ENCODE measurements at places on chromosomes 2 and 18. TPM values are rescaled to one million over a fixed set of nuclear protein-coding genes. Genes with fewer than 3 reads are reported as not detected.

The C2orf81 gene
- 1.6 TPM for total RNA-seq

The EFR3B gene
- 3.3 TPM for total RNA-seq

The APCDD1 gene
- total RNA-seq = 40.2 TPM

The IL36G gene
- total RNA-seq = not detected

The RBFA gene
- total RNA-seq = 45.2 TPM

The VWC2L gene
- not detected for total RNA-seq

The ICA1L gene
- 0.55 TPM for total RNA-seq

The ALPP gene
- total RNA-seq = 0.15 TPM

The SYT4 gene
- 1.3 TPM for total RNA-seq

The CASP8 gene
- 16.1 TPM for total RNA-seq

The IL1RL1 gene
- total RNA-seq = not detected

The RSAD2 gene
- total RNA-seq = not detected

The PJVK gene
- 1.2 TPM for total RNA-seq

The KIF1A gene
- total RNA-seq = 46.8 TPM

The SLC19A3 gene
- 1.7 TPM for total RNA-seq

The SMARCAL1 gene
- total RNA-seq = 10.7 TPM

The SERPINB3 gene
- total RNA-seq = not detected

The PTH2R gene
- total RNA-seq = 0.03 TPM

The C2orf92 gene
- 4.2 TPM for total RNA-seq

The RESP18 gene
- total RNA-seq = not detected

The ZNF892 gene
- 4.7 TPM for total RNA-seq

The SRBD1 gene
- 24.1 TPM for total RNA-seq

The POTEF gene
- total RNA-seq = 0.69 TPM

The DOK6 gene
- total RNA-seq = 2.5 TPM

The RIT2 gene
- total RNA-seq = 0.26 TPM

The FOXI3 gene
- total RNA-seq = 1.7 TPM

The RGPD4 gene
- not detected for total RNA-seq

The SFT2D3 gene
- total RNA-seq = 13.4 TPM

The FHOD3 gene
- total RNA-seq = 2.1 TPM

The CYP27A1 gene
- 14.3 TPM for total RNA-seq

The KCNF1 gene
- 3.0 TPM for total RNA-seq

The ARHGAP25 gene
- 4.1 TPM for total RNA-seq

The XDH gene
- total RNA-seq = 1.3 TPM

The DLGAP1 gene
- total RNA-seq = 21.7 TPM

The CD8B gene
- total RNA-seq = 0.37 TPM

The MC5R gene
- not detected for total RNA-seq

The CCDC74A gene
- total RNA-seq = 20.7 TPM

The PAIP2B gene
- 3.7 TPM for total RNA-seq

The PCARE gene
- total RNA-seq = not detected

The EMILIN1 gene
- total RNA-seq = 5.1 TPM

The MITD1 gene
- total RNA-seq = 39.5 TPM

The CD226 gene
- not detected for total RNA-seq

The KCNG3 gene
- 2.7 TPM for total RNA-seq

The ADGRF3 gene
- total RNA-seq = not detected

The ANO7 gene
- 2.0 TPM for total RNA-seq

The RBBP8 gene
- total RNA-seq = 43.2 TPM

The POTEJ gene
- total RNA-seq = not detected

The NEU2 gene
- total RNA-seq = not detected

The MYOM1 gene
- 0.55 TPM for total RNA-seq

The HSPE1 gene
- total RNA-seq = 208 TPM

The KRTCAP3 gene
- total RNA-seq = 9.0 TPM

The UGT1A5 gene
- total RNA-seq = not detected

The CASP10 gene
- 5.4 TPM for total RNA-seq

The CFAP65 gene
- total RNA-seq = not detected

The KLHL41 gene
- total RNA-seq = not detected

The HOXD12 gene
- not detected for total RNA-seq

Measured in H7 (cell line).